AG10803 (cell line): ENCODE measurements at places on chromosomes 16 and 17.

DNA sequence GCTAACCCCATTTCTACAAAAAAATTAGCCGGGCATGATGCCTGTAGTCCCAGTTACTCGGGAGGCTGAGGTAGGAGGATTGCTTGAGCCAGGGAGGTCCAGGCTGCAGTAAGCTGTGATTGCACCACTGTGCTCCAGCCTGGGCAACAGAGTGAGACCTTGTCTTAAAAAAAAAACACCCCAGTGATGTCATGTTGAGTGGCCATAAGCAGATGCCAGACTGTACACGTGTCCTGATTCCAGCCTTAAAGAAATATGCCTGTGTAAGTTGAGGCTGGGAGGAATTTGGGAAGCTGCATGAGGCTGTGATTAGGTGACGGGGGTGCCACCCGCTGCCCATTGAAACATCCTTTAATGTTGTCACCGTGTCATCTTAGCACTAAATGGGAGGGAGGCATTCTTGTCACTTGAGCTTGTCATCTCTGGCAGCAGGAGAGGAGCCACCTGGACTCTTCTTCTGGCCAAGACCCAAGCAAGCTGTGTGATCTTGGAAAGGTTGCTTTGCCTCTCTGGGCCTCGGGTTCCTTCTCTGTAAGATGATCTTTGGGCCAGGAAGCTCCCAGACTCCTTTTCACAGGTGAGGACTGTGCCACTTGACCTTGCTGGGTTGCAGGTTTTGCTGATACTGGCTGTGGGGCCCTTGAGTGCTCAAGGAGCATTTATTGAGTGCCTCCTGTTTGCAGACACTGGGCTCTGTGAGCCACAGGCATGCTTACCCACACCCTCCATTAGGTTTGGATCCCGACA, 98.3 kb upstream of the CIBAR2 start:
- peak; percentile 93 for DNase-seq

- peak; percentile 39 for DNase-seq
Observed at GRCh38 chr16:83002351-83003334, 375.9 kb downstream of the CDH13 start.

DNA sequence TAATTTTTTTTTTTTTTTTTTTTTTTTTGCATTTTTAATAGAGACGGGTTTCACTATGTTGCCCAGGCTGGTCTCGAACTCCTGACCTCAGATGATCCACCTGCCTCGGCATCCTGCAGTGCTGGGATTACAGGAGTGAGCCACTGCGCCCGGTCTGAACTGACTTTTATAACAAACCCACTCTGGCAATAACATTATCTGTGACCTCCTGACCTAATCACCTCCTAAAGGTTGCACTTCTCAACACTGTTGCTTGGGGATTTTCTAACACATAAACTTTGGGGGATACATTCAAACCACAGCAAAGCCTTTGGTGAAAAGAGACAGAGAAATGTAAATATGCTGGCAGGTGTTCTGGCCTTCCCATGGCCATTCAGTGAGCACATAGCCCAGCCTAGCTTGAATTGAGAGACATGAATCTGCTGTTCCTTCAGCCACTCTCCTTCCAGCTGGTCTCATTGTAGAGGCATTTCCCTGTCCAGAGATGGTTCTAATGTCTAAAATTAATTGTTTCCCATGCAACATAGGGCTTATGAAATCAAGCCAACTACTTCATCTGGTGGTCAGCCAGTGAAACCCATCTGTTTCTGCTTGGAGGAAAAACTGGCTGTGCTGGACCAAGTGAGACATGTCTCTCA, 28.3 kb downstream of the LYRM1 start:
- DNase-seq = peak; percentile 93

DNA sequence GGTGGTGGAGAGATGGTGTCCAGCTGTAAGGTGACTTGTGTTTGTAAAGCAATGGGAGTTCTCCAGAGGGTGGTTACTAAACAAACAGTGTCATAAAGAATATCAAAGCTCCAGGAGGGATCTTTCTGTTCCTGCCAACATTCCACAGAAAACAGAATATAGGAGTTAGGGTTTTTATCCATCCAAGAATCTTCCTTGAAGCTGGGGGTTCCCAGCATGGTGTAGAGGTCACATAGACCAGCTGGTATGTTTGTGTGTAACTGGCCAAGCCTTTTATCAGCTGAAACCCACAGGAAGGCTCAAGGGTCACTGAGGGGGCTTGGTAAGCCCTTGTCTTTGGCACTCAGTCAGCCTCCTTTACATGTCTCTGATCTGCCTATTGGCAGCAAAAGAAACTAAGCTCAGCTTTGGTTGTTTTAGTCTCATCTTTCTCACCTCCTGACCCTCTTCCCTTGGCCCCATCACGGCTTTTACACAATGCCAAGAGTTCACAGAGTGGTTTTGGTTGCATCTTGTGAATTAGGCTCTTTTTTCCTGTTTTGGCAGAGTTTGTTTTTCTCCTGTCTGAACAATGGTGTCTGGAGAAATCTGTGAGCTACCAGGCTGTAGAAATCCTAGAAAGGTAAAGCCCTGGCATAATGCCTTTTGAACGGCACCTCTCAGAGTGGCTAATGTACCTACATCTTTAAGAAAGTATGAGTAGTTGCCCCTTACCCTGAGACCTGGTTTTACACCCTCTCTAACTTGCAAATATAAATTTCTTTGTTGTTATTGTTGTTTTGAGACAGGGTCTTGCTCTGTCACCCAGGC, 4.6 kb downstream of the CNTD1 start:
- no peak for DNase-seq

DNA sequence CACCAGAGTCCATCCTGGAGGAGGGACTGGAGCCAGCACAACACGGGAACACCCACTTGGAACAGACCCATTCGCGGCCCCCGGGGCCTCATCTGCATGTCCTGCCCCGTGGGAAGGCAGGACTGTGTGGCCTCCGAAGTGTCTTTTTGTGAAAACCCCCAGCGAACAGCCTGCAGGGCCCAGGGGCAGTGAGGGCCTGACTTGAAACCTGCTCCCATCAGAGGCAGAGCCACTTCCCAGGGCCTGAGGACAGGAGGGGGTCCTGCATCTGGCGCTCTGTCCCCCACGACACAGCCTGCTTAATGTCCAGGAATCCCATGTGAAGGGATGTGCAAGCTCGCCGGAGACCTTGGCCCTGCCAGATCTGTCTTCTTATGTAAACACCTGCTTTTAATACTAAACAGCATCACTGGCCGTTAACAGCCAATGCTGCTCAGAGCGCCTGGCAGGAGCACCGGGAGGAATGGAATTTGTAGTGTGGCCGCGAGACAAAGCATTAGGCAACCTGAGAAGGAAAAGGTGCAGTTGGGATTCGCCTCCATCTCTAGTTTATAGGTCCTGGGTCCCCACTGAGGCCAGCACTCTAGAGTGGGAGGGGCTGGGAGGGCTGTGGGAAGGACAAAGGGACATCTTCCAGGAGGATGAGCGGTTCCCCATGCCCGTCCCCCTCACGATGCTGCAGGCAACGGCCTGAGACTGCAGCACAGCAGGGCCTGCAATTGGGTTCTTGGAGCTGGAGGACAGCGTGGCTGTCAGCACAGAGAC, 9.6 kb upstream of the EVPL start:
- DNase-seq = no peak

DNA sequence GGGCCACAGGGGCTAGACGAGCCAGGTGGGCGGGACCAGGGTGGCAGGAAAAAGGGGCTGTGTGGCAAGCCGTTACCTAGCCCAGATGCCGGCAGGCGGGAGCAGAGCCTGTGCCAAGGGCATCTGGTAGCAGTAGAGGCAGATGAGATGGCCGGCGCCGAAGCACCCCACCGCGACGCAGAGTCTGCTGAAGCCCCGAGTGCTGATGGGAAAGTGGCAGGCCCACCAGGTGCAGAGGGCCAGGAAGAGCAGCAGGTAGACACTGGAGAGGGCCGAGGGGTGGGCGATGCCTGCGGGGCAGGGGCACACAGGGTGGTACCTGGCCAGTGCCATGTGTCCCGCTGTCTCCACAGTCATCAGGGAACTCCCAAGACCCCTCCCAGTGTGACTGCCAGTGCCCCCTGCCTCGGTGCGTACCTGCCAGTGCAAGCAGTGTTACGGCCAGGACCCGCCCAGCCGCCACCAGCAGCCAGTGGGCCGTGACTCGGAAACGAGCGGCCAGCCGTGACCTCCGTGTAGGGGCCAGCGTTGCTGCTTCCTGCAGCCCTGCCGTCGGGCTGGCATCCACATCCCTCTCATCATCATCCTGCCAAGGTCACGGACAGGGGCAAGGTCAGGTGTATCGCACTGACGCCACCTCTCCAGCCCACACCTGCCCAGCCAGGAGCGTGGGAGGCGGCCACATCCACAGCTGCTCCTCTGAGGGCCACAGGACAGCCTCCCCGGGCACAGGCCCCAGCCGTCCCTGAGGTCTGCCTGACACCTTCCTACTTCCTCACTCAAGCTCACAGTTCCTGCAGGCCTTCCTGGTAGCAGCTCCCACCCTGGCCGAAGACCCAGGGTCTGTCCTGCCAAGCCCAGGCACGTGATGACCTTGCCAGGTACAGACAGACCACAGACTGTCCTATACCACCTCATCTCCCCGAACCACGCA, 32.1 kb downstream of the CTU2 start:
- DNase-seq = no peak

- no peak for DNase-seq
Observed at GRCh38 chr16:90011508-90011819, 7.8 kb downstream of the DBNDD1 start.

- DNase-seq = peak; percentile 61
Observed at GRCh38 chr16:31502981-31503380, 5.2 kb downstream of the RUSF1 start.

- DNase-seq = no peak
Observed at GRCh38 chr17:65523411-65523810, 38.0 kb downstream of the AXIN2 start.

DNA sequence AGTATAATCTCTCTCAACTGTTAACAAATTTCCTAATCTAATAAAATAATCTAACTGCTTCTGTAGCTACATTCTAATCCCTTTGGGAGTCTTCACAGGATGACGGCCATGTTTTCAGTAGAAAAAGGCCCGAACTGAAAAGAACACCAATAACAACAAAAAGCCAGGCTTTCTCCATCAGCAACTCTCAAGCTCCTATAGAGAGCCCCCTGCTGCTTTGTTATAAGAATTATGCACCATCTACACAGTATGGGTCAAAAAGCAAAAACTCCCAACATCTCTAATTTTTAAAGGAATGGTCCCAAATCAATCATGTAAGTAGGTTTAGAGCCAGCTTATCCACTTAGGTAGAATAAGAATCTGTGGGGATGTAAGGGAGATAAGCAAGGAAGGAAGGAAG, 163.6 kb upstream of the C17orf78 start:
- DNase-seq = no peak

- DNase-seq = peak; percentile 93
Observed at GRCh38 chr16:13957197-13958078, 37.5 kb downstream of the ERCC4 start.

- DNase-seq = no peak
Observed at GRCh38 chr17:81380666-81381518, 14.4 kb upstream of the BAHCC1 start.

- DNase-seq = no peak
Observed at GRCh38 chr16:15948532-15949209, 745 bp upstream of the ABCC1 start.

- peak; percentile 61 for DNase-seq
Observed at GRCh38 chr17:45149669-45150664, 1.7 kb downstream of the HEXIM1 start.

DNA sequence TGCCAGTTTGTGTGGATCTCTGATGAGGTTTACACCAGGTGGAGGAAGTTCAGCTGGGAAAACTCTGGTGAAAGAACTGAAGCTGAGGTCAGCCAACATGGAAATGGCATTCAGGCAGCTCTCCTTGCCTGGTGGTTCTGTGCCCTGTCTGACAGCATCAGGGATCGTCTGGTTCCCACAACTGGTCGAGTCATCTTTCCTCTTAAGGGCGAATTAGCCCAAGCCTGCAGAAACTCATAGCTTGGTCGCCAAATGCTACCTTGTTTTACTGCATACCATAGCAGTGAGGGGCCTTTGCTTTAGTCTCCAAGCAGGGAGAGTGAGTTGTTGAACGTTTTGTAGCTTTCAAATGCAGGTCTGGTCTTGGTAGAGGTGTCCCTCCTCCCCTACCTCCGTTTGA, 7.2 kb downstream of the PLCG2 start:
- peak; percentile 15 for DNase-seq

DNA sequence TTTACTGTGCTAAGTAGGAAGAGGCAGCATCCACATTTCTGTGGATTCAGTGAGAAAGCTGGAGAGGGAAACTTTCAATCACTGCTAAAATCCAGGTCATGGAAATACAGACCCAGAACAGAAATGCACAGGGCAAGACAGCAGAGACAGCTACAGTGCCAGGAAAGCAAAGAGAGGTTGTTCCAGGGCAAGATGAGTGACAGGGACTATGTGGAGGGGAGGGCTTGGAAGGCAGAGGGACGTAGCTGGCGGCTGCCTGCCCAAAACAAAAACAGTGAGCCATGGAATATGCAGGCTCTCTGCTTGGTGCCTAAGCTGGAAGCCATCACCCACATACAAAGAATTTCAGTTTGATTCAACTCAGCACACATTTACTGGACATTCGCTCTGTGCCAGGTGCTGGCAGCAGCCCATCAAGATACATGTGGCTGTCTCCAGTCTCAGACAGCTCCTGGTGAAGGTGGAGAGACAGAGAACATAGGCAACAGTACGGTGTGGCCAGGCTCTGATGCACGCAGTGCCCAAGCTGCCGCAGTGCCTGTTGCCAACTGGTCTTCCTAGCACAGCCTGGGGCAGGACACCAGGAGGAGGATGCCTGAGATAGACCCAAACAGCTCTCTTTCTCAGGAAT, 88.7 kb downstream of the AIPL1 start:
- DNase-seq = no peak

- DNase-seq = no peak
Observed at GRCh38 chr16:15913046-15913698, 24.8 kb upstream of the CEP20 start.

DNA sequence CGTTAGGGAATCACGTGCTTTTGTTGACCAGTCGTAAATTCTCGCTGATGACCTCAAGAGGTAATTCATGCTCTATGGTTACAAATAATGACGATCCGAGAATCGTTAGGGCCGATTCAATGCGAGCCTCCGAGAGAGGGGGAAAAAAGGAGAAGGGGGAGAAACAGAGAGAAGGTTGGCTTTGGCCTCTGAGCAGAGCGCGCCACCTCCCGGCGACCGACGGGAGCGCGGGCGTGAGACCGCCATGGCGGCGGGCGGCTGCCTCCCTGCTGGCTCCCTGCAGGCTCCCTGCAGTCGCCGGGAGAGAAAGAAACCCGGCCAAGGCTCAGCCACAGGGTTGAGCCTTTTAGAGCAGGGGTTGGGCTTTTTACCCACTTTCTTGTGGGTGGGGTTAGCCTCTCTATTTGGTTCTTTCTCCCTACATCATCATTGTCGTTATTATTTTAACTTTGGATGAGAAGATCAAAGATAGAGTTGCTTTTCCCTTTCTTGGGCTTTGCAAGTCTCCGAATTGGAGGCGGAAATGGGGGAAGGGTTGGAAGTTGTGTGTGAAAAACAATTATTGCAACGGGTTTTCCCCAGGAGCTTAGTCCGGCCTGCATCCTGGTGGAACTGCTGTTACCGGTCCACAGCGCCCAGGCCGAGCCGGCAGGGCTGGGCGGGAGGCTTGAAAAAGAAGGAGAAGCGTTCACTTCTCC, 410 bp upstream of the HOXB5 start:
- peak; percentile 90 for DNase-seq

- DNase-seq = no peak
Observed at GRCh38 chr16:72664056-72664508, 383.8 kb downstream of the ZFHX3 start.
